ENCODE measurements at places on chromosomes 11 and 22.

GRCh38 chr11:74321487-74322188, 10.2 kb upstream of the P4HA3 start:
- peak; percentile 48 for DNase-seq

GRCh38 chr22:42319386-42319785, 48.9 kb upstream of the TCF20 start:
- no peak for DNase-seq

DNA sequence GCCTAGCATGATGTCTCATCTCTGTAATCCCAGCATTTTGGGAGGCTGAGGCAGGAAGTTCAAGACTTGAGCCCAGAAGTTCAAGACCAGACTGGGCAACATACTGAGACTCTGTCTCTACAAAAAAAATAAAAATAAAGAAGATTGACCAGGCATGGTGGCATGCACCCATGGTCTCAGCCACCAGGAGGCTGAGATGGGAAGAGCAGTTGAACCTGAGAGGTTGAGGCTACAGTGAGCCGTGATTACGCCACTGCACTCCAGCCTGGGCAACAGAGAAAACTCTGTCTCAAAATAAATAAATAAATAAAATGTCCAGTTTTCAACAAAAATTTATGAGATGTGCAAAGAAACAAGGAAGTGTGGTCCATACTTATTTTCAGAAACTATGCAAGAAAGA, 28.3 kb downstream of the EFCAB6 start:
- no peak for DNase-seq

DNA sequence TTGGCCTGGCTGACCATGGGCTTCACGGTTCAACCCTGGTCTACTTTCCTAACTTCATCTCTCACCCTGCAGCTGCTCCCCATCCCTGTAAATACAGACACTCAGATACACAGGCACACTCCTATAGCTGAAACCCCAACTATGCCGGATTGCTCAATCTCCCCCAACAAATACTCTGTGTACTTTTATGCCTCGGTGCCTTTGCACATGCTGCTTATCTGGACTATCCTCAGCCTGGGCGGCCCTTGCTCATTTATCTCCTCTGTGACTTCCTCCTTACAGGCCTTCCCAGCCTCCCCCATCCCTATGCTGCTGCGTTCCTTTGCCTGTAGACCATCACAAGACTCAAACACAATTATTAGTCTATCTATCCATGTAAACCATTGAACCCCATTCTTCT, 76.6 kb downstream of the PKNOX2 start:
- DNase-seq, result no peak

GRCh38 chr11:100730266-100730665, 43.2 kb downstream of the ARHGAP42 start:
- no peak for DNase-seq

DNA sequence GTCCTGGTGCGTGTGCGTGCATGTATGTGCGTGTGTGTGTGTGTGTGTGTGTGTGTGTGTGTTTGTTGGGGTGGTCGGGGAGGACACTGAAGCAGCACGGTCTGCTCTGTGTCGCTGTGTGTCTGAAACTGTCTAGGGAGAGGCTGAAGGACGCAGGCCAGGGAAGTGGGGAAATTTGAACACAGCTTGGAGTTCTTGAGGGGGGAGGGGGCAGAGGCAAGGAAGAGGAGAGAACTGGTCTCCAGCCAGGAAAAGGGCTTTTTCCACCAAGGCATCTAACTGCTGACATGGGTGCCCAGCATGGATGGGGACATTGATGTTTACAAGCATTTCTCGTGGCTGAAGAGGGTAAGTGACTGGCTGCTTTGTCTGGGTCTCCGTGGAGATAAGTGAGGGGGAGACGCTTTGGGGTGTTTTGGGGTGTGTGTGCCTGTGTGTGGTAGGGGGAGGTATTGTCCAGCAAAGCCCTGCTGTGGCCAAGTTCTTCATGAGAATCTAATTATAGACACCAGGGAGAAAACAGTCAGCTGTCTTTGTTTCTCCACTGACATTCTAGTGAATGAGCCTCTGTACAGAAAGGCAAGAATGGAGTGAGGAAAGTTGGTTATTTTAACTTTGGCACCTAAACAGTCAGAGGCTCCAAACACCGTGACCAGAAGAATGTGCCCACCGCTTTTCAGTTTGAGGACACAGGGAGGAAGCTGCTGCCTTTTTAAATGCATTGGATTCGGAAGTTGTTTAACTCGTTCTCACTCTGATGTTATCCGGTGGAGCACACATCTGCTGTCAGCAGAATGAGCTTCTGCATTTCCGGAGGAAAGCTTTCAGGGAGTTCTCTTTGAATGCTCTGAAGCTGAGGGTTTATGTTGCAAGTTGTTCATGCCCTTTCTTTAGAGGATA, 63.7 kb downstream of the PPFIBP2 start:
- DNase-seq, result no peak

- DNase-seq, result no peak
Observed at GRCh38 chr11:129427376-129427775, 51.7 kb downstream of the BARX2 start.

- DNase-seq, result no peak
Observed at GRCh38 chr11:118212131-118212725, 12.6 kb downstream of the JAML start.

DNA sequence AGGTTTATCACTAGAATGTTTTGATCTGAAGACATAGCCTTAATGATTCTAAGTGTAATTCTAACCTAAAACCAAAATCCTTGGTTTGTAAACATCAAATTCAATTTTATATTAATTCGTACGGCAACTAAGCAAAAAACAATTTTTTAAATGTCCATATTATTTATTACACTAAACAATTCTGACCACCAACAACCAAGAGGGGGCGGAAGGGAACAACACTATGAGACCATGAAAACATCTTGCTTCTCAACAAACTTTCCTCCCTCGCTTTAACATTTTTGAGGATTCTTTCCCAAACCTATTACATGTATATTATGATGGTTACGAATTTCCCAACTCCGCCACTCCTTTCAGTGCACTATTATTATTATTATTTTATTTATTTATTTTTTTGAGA, 6.5 kb upstream of the UCP2 start:
- no peak for DNase-seq

DNA sequence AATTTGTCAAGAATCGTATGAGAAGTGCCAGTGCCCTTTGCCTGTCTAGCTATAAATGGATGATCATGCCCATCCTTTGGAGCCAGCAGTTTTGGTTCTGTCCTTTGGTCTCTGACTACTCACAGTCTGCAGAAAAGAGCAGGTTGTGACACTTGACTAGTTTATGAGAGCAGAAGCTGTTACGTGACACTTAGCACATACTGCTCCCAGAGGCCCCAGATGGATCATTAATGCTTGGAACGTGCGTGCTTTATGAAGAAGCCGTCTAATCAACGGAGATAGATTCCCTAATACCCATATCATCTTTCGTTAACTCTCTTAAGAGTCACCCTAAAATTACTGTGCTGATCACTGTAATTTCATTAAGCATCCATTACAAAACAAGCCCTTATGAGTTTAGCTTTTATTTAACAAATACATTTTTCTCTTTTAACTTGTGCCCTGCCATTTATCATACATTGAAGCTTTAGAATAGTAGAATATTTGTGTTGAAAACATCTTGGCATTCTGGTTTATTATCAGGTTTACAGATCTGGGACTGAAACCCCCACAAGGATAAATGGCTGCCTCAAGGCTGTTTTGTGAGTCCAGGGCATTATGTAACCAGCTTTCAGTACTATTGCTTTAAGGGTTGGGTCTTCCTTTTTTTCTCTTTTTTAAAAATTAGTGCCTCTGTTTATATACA, 47.0 kb upstream of the ADORA2A start:
- no peak for DNase-seq

DNA sequence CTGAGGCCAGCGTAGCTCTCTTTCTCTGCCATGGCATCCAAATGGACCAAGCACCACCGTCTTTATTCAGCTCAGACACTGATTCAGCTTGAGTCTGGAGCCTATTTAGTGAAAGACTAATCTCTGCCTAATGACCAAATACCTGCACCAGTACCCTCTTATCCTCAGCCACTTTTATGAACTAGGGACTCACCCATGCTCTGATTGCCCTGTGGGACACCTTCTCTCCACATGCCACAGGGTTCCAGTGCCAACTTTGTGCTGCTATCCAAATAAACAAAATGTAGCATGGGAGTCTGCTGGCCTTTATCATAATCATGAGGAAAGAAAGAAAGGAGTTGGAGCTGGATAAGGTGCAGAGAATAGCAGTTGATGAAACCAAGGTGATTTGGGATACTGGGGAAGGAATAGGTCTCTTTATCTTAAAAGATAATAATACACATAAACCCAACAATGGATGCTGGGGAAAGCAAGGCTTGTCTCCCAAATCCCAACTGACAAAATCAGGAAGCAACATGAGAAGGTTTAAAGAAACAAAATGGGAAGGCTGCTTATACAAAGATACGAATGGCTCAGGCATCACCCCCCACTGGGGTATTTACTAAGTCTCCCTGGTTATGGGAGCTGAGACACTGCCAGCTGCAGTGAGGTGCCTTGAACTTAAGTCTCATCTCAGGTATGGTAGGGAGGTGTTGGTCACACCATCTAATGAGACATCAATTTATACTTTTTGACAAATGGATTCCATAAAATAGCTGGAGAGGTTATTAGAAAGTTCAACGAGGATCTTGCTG, 63.3 kb downstream of the SYT9 start:
- DNase-seq, result no peak

DNA sequence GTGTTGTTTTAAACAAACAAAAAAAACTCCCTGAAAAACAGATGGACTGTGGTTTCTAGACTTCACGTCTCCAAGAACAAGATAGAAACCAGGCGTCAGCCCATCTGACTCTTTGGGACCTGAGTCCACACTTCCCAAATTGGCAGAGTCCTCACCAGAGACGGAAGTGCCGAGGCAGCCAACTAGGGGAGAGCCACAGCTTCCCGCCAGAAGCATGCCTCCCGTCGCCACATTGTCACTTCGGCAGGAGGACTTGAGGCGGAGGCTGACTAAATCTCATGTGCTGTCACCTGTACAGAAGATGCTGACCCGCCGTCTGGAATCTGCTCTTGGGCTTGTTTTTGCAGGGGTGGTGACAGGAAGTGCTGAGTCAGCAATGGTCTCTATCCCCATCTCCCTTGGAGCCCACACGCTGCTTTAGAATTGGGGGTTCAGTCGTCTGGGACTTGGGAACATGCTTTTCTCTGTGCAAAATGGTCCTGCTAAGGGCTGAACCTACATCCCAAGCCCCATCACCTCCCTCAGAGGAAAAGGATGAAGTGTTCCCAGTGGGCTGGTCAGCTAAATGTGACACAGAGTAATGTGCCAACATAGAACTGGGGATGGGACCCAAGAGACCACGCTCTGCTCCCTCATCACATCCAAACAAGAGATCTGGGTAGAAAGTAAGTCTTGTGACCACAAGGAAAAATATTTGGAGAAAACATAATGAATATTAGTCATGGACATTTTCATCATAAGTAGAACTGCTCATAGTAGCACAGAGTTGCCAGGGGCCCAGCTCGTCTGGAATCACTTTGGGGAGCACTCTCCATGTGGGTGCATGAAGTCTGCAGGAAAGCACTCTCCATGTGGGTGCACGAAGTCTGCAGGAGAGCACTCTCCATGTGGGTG, 152.9 kb downstream of the SNX19 start:
- peak; percentile 63 for DNase-seq

DNA sequence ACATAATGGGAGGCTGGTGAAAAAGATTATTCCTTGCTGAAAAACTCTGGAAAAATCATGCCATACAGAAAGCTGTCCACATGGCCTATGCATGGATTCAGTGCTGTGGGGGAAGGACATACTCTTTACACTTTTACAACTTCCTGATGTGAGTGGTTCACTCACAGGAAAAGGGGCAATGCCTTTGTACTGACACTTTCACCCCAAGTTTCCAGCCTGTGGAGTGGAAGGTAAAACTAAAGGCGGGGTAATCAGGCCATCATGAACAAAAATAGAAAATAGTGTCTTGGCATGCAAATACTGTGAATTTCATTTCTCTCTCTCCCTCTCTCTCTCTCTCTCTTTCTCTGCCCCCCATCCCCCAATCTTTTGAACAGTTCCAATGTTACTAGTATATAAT, 281.8 kb downstream of the ETS1 start:
- DNase-seq, result no peak

- DNase-seq, result no peak
Observed at GRCh38 chr22:37860796-37861421, 11.7 kb downstream of the EIF3L start.

GRCh38 chr22:42847110-42847509, 10.0 kb downstream of the ARFGAP3 start:
- DNase-seq, result no peak

- no peak for DNase-seq
Observed at GRCh38 chr22:41818596-41818995, 14.3 kb upstream of the SREBF2 start.

- DNase-seq, result no peak
Observed at GRCh38 chr11:110629594-110629993, 82.6 kb downstream of the ARHGAP20 start.

GRCh38 chr11:45771193-45771565, 33.8 kb upstream of the SLC35C1 start:
- DNase-seq, result peak; percentile 44

DNA sequence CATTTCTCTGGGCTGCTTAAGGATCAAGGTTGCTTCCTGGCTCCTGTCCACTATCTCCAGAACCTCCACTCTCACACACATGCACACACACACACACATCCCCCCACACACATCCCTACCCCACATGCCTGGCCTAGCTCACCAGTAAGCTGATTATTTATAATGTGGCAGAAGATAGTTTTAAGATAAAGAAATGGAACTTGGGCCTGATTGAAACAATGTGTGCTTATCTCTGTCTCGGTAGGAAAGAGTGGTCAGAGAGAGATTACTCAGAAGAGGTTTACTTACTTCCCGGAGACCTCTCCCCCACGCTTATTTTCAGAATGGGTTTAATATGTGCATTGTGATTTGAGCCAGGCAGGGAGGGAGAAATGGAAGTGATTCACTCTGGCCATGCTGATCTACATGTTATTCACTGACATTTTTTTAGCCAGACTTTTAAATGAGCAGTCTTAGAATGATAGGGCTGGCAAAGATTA, 422.4 kb downstream of the TENM4 start:
- no peak for DNase-seq

All from NCI-H774 (cell line).